Karpas-422 (cell line): ENCODE measurements at places on chromosomes 2 and 18. TPM values are rescaled to one million over a fixed set of nuclear protein-coding genes. Genes with fewer than 3 reads are reported as not detected.

DNA sequence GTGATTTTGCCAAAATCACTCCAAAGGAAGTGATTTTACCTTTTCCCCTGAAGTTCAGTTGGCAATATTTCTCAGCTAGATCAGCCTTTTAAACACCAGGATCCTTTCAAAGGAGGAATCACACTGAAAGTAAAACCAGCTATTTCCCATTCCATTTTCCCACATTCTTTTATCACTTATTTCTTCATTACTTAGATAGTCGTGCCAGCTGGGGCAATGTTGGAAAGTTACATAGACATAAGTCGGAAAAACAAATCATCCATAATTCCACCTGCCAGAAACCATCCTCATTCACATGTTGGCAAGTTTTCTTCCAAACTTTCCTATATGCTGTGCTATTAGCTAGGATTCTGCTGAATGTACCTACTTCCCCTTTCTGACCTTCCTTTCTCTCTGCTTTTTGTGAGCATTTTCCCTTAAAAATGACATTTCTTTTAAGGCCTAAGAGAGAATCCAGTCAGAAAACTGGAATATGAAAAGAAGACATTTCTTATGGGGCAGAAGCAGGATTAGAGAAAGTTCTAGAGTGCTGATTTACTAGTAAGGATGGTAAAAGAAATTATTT is 170.0 kb upstream of the STK17B start:
- no peak for DNase-seq

DNA sequence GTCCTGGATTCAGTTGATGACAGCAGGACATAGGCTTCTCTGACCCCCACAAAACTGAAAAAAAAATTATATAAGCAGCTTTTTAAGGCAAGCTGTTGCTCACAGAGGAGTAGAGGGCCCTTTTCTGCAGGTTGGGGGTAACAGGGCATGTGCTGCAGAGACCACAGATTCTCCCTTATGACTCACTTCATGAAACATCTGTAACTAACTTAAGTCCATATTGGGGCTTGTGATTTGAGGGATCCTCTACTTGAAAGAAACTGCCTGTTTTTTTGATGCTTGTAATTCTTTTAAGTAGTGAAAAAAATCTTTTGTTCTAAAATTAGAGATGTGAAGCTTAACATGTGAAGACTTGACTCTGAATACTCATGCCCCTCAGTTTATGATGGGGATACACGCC is 33.4 kb downstream of the XRCC5 start:
- DNase-seq = no peak

DNA sequence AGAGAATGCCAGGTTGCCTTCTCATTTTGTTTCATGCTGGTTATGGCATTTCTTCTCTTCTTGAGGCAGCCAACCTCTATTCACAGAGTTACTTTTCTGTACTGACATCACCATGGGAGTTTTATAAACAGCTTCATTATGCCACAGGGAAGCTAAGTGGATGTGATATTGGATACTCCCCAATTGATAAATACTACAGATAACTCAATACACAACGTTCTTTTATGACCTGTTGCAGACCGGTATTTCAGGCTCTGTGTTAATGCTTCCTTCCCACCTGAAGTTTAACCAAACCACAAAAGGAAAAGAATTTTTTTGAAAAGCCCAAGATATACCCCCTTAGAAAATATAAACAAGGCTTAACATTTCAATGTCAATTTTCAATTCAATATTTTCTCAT is 258.3 kb upstream of the SOX11 start:
- no peak for DNase-seq

- no peak for DNase-seq
These were observed 144.3 kb upstream of the PELI1 start for GRCh38 chr2:64288321-64289193.

- DNase-seq = no peak
These were observed 238.6 kb downstream of the SEPTIN10 start for GRCh38 chr2:109375131-109375561.

The UPP2 gene
- total RNA-seq = not detected in 2 replicates

The PLCD4 gene
- 0.43 TPM in 1 of 2 replicates, not detected in the other for total RNA-seq

The NMUR1 gene
- total RNA-seq = not detected in 2 replicates
